Stimulated activated CD4-positive, alpha-beta T cell treated with anti-CD3 and anti-CD28 coated beads, Interleukin-1b, Interleukin-23, amount 100 ng/mL, for 1 hour (primary cell): ENCODE measurements at places on chromosomes 3 and 15.

GRCh38 chr3:46100812-46101211 lies 73.5 kb upstream of the XCR1 start:
- no peak for DNase-seq

- DNase-seq, result no peak
Measured at GRCh38 chr15:48565560-48566482, 79.7 kb downstream of the FBN1 start.

DNA sequence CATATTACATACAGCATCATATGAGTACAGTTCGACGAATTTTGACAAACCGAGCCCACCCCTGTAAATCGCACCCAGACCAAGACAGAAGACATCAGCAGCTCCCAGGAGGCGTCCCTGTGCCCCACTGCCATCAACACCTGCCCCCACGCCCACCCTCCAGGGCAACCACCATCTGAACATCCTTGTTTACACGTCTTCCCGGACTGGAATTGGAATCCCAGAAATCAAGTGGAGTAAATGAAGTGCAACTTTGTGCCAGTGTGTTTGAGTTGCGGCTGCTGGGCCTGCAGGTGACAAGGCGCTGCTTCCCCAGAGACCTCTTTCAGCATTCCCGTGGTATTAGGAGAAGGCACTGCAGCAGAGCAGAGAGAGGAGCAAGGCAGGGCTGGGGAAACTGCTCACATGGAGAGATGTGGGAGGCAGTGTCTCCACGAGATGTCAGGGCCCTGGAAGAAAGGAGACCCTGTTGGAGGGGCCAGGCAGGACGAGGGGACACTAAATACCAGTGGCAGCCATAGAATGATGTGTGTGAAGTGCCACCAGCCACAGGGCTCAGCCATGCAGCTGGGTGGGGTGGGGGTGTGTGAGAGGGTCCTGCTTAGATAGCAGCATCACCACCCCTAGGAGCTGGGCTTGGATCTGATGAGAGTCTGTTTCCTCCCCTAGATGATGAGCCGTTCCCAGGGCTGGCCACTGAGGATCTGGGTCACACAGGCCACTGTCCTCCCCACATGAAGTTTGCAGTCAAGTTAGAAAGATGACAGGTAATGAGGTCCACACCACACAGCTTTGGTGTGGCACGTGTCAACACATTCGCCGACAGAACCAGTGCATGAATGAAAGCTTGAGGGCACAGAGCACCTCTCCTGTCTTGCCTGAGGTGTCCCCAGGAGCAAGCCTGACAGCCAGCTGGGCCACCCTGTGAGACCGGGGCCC lies 33.4 kb upstream of the PCSK6 start:
- no peak for DNase-seq

DNA sequence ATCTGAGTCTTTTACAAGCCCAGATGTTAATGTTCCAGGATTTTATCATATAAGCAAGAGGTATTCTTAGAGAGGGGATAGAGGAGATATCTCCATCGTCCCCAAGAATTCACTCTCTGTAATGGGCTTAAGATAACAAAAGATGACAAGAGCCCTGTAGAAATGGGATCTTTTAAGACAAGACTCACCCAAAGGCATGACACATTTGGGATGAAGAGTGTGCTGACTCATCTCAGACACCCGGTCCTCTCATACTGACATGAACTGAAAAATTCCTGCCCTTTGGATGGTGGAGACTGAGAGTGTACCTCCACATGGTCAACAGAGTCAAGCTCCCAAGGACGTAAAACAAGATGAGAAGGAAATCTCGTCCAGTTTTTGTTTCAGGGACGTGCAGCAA lies 11.0 kb downstream of the LEKR1 start:
- DNase-seq, result no peak

GRCh38 chr3:143726727-143727126 lies 121.5 kb downstream of the SLC9A9 start:
- DNase-seq, result no peak
